ENCODE measurements at places on chromosomes 7 and 10.

DNA sequence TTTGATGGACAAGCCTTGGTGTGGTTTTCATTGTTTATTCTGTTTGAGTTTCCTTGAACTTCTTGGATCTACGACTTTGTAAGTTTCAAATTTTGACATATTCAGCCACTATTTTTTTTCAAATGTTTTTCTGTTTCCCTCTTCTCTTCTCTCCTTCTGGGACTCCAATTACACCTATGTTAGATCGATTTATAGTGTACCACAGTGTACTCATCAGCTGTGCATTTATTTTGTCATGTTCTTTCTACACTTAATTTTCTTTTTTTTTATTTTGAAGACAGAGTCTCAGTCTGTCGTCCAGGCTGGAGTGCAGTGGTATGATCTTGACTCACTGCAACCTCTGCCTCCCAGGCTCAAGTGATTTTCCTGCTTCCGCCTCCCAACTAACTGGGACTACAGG is 16.2 kb downstream of the OLAH start:
- no peak for DNase-seq

- no peak for DNase-seq
These were observed 387.0 kb upstream of the SEMA3D start for GRCh38 chr7:85573844-85574243.

DNA sequence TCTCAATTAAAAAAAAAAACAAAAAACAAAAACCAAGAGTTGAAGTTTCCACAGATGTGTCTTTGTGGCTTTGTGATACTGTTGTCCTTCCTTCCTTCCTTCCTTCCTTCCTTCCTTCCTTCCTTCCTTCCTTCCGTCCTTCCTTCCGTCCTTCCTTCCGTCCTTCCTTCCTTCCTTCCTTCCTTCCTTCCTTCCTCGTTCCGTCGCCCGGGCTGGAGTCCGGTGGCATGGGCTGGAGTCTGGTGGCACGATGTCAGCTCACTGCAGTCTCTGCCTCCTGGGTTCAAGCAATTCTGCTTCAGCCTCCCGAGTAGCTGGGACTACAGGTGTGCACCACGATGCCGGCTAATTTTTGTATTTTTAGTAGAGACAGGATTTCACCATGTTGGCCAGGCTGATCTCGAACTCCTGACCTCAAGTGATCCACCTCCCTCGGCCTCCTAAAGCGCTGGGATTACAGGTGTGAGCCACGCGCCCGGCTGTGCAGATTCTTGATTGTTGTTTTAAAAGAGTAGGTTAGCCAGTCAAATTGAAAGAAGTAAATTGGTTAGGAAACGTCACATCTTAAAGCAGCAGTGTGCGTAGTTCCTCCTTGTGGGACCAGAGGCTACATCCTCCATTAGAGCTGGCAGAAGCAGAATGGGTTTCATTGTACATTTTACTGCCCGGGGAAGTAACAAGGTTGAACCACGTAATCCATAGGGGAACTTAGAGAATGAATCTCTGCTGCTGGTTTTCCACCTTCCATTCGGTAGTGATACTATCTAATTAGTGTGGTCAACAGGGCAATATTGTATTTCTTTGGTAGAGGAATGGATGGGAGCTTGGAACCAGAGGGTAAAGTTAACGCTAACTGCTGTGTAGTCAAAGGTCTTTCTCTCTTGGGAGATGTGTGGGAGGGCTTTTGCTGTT is 20.6 kb downstream of the DNAJB6 start:
- DNase-seq = no peak

- no peak for DNase-seq
These were observed 136.9 kb downstream of the SKIDA1 start for GRCh38 chr10:21388589-21388988.

- no peak for DNase-seq
These were observed 84.6 kb downstream of the ZMYND11 start for GRCh38 chr10:219731-220472.

DNA sequence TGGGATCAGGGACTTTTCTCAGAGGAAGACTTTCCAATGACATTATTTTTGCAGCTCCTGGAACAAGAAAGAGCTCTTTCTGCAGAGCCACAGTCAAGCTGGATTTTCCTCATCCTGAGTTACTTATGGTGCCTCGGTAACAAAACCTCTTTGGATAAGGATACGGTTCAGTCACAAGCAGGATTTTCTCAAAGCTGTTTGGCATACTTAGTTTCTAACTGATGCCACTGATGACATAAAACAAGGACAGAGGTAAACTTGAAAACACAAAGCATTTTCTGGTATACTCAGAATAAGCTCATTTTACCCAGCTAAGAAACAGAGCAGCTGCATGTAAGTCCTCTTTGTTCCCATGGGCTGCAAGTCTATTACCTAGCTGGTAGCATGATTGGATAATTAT is 340.9 kb upstream of the MEOX2 start:
- no peak for DNase-seq

DNA sequence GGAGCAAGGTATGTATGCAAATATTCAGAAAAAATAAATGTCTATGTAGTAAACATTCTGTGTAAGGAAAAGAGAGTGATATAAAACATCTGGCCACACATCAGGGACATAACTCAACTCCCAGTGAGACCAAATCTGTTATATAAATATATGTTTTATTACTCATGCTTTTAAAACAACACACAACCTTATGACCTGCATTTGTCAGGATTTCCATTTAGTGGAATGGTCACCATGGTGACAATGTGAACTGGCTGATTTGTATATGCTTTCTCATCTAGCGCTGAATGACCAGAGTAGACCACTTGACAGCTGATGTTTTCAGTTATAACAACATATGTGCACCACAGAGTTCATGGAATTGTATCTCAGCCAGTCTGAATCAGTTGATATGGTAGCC is 551.7 kb downstream of the HTR7 start:
- DNase-seq = no peak

- no peak for DNase-seq
These were observed 59.6 kb upstream of the UBE3C start for GRCh38 chr7:157079116-157079515.

DNA sequence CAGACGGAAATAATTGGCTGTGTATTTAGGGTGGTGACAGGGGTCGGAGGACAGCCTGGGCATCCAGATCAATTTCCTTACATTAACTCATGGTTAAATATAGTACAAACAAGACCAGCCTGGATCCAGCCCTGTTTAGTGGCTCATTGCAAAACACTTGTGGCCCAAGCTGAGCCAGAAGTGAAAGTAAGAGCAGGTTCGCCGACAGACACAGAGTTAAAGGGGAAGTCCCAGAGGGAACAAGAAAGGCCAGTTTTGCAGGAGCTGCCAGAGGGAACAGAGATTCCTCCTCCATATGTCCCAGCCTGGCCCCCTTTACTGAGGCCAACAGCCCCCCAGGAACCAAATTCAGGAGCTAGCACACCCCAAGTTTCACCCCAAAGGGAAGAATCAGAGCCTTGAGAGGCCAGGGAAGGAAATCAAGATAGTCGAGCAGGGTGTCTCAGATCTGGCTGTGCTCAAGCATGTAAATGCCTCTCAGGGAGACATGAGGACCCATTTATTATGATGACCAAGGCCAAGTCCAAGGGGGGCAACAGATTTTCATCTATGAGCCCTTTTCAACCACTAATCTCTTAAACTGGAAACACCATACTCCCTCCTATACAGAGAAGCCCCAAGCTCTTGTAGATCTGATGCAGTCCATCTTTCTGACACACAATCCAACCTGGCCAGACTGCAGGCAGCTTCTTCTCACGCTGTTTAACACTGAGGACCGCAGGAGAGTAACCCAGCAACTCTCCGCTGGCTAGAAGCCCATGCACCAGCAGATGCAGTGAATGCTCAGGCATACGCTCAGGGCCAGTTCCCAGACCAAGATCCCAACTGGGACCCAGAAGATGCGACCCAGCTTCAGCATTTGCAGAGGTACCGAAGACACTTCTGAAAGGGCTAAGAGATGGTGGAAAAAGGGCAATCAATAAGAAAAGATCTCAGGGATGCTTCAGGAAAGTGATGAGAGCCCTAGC is 15.9 kb upstream of the ADCK2 start:
- DNase-seq = no peak

DNA sequence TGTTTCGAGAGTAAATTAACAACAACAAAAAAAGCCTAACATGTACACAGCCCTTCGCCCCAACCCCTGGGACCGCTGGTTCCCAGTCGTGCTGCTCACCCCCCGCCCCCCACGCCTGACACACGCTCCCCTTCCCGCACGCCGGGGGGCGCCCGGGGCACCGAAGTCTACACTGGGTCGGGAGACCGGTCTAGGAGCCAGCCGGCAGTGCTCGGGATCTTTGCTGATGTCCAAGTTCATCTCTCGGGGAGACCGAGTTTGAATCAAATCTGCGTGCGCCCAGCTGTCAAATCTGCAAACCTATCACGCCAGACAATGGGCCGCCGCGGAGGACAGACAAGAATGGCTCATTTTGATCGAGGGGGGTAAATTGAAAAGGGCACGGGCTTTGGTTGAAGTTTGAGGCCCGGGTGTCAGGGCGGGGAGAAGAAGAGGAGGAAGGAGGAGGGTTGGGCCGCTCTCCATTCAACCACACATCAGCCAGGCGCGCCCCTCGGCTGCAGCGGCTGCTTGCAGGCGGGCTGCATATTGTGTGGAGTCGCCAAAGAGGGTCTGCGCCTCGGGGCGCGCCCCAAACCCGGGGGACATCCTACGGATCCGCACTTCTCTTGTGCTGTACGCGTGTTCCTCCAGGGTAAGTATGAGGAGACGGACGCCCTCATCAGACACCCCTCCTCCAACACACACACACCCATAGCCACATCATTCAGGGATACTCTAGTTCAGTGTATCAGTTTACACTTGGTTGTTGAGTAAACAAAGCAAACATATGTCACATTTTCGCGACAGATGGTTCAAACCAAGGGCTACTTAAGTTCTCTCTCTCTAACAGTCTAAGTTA is 1.3 kb upstream of the GFRA1 start:
- DNase-seq = no peak

DNA sequence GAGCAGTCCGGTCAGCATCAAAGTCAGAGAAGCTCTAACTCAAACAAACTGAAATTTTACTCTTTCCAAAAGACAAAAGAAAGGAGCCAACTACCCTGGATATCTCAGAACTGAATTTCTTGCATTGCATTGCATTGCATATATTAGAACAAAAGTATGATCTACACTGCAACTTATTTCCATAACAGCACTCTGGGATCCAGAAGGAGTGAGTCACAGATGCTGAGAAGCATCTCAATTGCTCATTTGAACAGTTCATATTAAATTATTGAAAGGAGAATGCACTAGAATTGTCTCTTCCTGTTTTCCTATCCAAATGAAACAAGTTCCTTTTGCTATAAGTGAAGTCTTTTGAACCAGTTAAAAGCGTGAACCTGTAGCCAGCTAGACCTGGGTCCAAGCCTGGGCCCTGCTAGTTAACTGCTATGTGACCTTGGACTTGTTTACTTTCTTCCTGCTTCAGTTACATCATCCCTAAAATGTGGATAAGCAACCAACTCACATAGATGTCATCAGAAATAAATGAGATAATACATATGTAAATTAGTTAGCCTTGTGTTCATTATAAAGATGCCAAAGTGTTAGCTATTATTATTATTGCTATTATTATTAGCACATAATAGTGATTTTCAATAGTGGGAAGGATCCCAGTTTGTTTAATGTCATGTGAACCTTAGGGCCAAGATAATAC is 184.1 kb downstream of the CREB5 start:
- no peak for DNase-seq

DNA sequence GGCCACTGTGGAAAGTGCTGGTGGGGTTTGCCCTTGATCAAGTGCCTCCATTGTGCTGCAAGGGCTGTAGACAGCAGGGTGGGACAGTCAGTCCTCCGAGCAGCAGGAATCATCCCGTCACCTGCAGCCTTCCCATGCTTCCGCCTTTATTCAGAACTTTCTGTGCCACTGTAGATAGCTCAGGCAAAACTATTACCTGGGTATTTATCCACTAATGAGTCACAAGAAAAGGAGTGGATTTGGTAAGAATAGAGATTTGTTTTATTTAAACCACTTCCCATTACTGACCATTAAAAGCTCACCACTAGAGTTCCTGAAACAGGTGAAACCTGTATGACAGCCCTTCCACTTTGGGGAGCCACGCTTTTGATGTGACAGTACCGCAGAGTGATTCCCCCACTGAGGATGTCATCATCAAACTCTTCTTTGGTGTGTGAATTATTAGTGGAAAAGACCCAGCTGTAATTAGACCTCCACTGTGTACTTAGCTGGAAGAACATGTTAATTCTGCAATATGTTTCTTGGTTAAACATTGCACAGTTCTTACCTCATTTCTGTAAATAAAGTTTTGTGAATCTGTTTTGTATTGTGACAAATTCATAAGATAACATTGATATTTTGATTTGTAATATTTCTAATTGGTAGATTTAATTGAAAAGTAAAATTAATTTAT is 208.8 kb downstream of the MLLT10 start:
- DNase-seq = no peak

DNA sequence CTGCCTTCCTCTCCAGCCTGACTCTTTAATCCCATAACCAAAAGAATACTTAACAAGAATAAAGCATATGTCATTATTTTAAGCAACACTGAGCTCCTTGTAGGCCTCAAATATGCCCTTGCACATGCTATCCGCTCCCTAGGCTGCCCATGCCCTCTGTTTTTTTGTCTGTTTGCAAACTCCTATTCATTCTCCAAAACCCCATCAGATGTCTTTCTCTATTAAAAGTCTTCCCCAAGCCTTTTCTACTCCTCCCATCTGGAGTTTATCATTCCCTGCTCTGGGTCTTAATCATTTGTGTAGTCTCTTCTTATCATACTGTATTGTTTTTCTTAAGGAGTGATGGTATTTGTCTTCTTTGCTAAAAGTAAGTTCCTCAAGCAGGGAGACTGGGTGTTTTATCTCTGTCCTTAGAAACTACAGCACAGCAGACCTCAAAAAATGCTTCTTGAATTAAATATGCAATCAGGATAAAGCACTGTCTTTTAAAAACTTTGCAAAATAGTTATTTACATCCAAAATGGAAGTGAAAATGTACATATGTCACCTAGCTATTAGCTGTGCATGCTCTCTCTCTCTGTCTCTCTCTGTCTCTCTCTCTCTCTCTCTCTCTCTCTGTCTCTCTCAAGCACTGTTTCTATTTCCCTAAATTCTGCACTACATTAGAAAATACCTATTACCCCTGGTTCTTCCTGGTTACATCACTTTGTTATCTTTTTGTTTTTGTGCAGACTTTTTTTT is 56.5 kb upstream of the OPALIN start:
- DNase-seq = no peak
